ENCODE measurements at places on chromosomes 2 and 18.

DNA sequence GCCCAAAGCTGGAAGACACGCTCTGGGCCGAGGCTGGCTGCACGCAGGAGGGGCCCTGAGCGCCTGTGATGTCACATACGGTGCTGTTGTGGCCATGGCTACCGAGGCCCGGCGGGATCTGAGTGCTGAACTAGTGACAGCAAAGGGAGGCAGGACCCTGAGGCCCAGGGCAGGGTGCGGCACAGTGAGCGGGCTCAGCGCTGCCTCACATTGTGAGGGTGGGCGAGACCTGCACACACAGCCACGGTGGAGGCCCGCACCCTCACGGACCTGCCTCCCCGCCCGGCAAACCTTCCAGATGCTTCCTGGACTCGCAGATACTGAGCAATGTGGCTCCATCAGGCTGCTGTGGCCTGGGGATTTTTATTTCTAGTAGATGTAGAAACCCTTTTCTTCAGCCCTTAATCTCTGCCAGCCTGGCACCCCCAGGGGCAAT, 133.8 kb upstream of the CTDP1 start:
- no peak for DNase-seq

- DNase-seq: no peak
Observed at GRCh38 chr2:237697586-237698357, 70.4 kb downstream of the LRRFIP1 start.

DNA sequence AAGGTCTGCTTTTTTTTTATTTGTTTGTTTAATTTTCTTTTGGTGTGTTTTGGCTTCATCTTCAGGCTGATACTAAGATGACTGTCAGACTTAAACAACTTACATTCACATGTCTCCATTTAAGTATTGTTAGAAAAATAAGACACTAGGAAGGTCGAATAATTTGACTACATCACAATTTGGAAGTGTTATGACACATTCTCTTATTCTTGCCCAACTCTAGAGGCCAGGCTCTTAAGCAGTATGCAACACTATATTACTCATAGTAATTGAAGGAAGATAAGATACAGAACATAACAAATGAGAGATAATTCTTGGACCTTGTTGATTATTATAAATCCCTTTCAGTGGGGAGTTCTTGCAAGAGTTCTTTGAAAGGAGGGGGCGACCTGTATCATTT, 295.3 kb upstream of the COL3A1 start:
- DNase-seq: no peak

- DNase-seq: no peak
Observed at GRCh38 chr18:30945761-30946160, 96.8 kb downstream of the DSC3 start.

- DNase-seq: no peak
Observed at GRCh38 chr2:29900971-29901633, 20.3 kb downstream of the ALK start.

DNA sequence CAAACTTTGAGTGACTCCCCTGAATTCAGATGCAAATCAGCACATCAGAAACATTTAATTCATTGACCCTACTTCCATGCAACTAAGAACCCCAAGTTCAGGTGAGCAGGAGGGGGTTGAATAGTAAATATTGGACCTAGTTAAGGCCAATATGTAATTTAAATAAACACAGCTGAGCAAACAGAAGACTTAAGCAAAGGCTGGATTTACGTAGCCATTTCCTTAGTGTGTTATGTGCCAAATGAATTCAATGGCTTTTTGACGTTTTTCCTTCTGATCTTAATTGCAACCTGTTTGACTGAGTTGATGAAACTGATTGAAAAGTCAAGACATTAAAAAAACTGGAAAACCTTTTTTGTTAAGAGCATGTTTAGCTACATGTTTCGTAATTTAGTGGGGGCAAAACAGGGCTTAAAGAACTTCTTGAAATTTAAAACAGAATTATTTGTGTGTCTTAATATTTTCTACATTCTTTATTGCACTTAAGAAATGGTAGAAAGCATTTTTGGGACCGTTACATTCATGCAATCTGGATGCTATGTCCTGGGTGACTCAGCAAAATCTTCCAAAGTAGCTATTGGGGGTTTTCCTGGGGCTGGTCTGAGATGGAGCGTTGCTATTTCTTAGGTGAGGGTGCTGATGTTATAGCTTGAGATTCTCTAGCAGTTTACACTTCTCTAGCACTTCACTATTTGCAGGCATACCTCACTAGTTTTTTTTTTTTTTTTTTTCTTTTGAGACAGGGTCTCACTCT, 25.5 kb upstream of the KCNE4 start:
- no peak for DNase-seq

DNA sequence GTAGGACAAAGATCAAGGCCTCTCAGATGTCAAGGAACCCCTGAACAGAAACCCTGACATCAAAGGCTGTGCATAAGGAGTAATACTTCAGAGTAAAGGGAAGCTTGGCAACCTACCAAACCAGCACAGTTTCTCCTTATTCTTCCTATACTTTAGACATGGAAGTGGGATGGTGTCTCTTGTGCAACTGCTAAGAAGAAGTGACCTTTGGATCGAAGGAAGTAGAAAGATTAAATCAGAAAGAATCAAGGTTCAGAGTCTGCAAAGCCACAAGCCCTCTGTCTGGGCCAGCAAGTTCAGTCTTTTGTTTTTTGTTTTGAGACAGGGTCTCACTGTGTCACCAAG, 66.2 kb upstream of the SLC39A10 start:
- DNase-seq: no peak

DNA sequence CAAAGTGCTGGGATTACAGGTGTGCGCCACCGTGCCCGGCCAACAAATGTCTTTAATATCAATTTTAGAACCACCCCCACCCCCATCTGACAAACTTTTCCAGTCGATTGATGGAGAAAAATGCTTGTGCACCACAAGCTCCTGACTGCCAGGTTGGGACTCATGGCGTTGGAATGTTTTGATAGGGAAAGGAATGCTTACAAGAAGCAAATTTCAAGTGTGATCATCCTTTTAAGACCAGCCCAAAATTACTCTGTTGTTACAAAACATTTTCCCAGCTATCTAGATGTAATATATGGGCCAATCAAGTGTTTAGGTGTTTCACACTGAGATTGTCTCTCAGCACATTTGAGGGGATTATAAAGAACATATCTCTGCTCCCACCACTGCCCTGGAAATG, 45.2 kb downstream of the UBXN4 start:
- no peak for DNase-seq

- DNase-seq: no peak
Observed at GRCh38 chr2:207219081-207219630, 53.4 kb upstream of the KLF7 start.

- DNase-seq: no peak
Observed at GRCh38 chr2:71462056-71462605, 8.8 kb downstream of the DYSF start.

GRCh38 chr2:145652571-145653545, 1132.9 kb upstream of the ZEB2 start:
- no peak for DNase-seq

DNA sequence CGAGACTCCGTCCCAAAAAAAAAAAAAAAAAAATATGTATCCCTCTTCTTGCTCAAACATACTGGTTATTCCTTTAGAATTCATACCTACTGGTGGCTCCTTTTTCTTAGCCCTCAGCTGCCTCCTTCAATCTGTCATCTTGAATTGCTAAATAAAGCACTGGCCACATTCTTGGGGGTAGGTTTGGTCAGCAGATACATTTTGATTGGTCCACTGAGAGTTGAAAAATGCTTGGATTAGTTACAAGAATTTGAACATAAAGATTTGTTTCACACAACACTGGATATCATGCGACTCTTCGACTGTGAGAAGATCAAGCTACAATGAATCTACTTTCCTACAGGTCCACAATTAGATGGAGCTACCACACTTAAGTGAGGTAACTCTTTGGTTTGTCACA, 906.1 kb upstream of the SLC39A10 start:
- DNase-seq: no peak

- no peak for DNase-seq
Observed at GRCh38 chr18:7516266-7517117, 50.6 kb upstream of the PTPRM start.

- DNase-seq: no peak
Observed at GRCh38 chr2:210496512-210496911, 20.0 kb upstream of the LANCL1 start.

GRCh38 chr2:210722092-210722491, 165.7 kb downstream of the CPS1 start:
- no peak for DNase-seq

- no peak for DNase-seq
Observed at GRCh38 chr2:136049011-136049742, 63.8 kb upstream of the DARS1 start.

DNA sequence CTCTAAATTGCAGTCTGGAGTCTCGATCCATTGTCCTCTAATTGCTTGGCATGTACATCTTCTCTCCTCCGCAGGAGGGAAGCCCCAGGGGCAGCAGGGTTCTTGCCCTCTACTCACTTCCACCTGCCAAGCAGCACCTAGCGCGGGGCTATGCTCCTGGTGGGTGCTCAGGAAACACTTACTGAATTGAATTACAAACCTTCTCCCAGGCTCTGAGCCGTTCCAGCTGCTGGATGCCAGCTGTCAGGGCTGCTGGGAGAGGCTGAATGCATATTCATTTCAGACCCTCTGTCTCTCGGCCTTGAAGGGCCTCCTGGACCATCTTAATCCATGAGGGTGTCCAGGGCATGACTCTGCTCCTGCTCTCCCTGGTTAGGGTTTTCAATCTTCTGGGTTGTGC, 94.0 kb downstream of the CELF4 start:
- DNase-seq: no peak

DNA sequence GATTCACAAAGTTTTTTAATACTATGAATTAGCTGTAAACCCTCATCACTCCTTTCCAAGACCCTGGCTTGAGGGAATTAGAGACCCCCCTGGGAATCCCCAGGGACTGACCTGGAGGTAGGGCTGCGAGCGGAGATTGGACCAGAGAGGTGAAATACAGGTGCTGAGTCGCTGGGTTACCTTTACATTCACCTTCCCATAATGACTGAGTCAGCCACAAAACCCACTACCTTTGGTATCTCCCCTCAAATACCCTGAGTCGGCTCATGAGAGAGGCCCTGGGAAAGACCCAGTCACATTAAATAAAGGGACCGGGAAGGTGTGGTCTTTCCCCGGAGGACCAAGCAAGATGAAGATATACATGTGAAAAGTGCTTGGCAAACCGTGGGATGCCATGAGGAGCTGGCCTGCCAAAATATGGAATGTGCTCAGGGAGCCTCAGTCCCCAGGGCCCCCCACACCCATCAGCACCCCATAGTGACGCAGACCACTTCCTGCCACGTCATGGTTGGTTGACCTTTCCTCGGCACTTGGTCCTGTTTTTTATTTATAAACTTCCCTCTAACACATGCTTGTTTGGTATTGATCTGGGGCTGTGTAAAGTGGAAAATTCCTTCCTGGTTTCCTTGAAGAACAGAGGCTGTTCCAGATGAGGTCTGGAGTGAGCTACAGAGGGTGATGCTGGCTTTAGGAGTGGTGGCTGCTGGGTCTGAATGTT, 51.4 kb downstream of the IL1RL2 start:
- no peak for DNase-seq

GRCh38 chr2:9196637-9197036, 10.0 kb upstream of the ASAP2 start:
- no peak for DNase-seq

DNA sequence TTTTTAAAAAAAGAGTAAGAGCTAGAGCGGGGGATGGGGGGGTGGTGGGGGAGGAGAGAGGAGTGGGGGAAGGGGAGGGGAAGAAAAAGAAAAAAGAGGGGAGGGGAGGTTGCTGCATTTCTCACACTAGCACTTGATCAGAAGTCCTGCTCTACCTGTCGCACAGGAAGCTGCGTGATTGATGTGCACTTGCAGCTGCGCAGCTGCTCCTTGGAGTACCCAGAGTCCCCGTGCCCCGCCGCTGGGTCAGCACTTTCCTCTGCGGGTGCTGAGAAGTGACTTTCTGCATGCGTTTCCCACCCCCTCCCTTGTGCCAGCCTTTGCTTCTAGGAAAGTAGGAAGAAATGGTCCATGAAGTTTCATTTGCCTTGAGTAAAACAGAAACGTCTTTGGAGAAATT, 297.3 kb downstream of the ETAA1 start:
- no peak for DNase-seq

GRCh38 chr18:46343931-46344372, 239.8 kb downstream of the HAUS1 start:
- no peak for DNase-seq

DNA sequence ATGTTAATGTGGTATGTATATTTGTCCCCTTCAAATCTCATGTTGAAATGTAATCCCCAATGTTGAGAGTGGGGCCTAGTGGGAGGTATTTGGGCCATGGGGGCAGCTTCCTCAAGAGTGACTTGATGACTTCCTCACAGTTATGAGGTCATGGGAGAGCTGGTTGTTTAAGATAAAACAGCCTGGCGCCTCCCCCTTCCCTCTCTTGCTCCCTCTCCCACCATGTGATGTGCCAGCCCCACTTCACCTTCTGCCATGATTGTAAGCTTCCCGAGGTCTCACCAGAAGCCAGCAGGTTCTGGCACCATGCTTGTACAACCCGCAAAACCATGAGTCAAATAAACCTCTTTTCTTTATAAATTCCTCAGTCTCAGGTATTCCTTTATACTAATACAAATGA, 258.3 kb upstream of the POU3F3 start:
- no peak for DNase-seq

DNA sequence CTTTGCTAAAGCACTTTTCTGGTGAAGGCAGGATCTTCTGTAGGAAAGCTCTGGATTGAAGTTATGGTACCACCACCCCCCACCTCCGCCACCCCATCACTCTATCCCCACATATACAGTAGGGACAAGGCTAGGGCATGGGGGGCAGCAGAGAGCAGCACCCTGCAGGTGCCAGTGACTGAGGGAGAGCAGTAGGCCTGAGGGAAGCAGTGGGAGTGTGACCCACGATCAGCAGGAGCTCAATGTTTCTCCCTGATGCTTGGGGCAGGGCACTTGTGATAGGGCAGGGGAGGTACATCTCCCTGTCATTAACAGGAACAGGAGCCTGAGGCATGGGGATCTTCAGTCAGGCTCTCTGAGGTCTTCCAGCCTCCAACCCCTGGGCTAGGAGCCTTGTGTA, 121.6 kb downstream of the ZFP36L2 start:
- DNase-seq: no peak

DNA sequence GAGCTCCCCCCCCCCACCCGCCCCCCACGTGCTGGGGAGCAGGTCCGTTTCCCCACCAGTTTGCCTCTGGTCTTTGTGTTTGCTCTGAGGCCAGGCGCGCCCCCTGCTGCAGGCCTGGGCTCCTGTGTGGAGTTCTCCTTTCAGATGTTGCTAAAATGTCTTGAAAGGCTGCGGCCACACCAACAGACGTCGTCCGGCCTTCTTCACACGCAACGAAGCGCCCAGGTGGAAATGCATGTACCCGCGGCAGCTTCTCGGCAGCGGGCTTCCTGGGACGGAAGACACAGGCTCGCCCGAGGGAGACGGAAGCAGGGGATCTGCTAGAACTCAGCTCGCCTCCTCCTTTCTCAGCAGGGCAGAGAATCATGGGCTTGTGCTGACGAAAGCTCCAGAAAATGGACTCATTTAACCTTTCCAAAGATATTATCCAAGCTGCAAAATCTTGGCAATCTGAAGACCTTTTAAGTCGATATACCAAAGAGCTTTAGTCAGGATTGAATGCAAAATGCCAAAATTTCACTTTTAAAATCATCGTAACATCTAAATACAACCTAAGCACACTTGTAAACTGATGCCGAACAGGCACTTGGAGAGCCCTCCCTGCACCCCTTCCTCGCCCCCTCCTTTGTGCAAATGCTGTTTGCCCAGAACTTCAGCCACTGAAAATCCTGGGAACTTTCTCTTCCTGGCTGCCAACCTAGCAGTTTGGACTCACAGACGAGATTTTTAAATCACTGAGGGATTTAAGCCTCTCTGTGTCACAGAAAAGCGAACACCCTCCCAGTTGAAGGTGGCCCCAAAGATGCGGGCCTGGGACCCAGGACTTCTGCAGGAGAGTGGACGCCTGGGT, 125.5 kb upstream of the ZNF516 start:
- DNase-seq: no peak

GRCh38 chr2:47046271-47046670, 108.8 kb downstream of the STPG4 start:
- no peak for DNase-seq

Data from cortex of kidney (tissue), 1 donor.